ENCODE measurements at places on chromosomes 2 and 18.

- H3K36me3 ChIP-seq: no peaks in the 10 kb centered on the region
- peaks cover 1% of the 10 kb centered on the region for H3K4me1 ChIP-seq
- no peak for DNase-seq
- no peak overlapping the region for H3K4me3 ChIP-seq
These were observed 94.6 kb upstream of the SCG2 start for GRCh38 chr2:223696719-223697118.

GRCh38 chr2:65129286-65129825 lies 550 bp downstream of the RAB1A start:
- peak; percentile 44 for DNase-seq
- peak overlapping the region; percentile 93 for H3K4me3 ChIP-seq
- H3K36me3 ChIP-seq: peaks cover 3% of the 10 kb centered on the region
- peaks cover 33% of the 10 kb centered on the region for H3K4me1 ChIP-seq
- H3K27ac ChIP-seq: peak overlapping the region; percentile 100

- H3K4me3 ChIP-seq: no peak overlapping the region
- H3K27ac ChIP-seq: no peak overlapping the region
- no peaks in the 10 kb centered on the region for H3K36me3 ChIP-seq
- no peak for DNase-seq
These were observed 54.2 kb downstream of the TSN start for GRCh38 chr2:121809607-121810006.

GRCh38 chr2:74525717-74526648 lies at the start of gene DQX1:
Gene DQX1, minus strand, starts transcription at chr2:74526231. Its CDS starts 502 bp downstream, at chr2:74525729.
- no peak within 1 kb of the TSS for H3K27ac ChIP-seq
- peaks cover 13% of the 10 kb centered on the region for H3K4me1 ChIP-seq
- peaks cover 21% of the 10 kb centered on the region for H3K27me3 ChIP-seq
- peaks cover 11% of the 10 kb centered on the region for H3K36me3 ChIP-seq
- peak within 1 kb of the TSS; percentile 44 for H3K4me3 ChIP-seq
- no peak for DNase-seq

- H3K27me3 ChIP-seq: peaks cover 14% of the 10 kb centered on the region
These were observed 1.9 kb downstream of the SCYGR3 start for GRCh38 chr2:227612546-227613271.

GRCh38 chr18:78543201-78543725 lies 436.4 kb upstream of the SALL3 start:
- H3K4me1 ChIP-seq: no peaks in the 10 kb centered on the region
- DNase-seq: no peak
- H3K4me3 ChIP-seq: no peak overlapping the region
- H3K27me3 ChIP-seq: peaks cover 21% of the 10 kb centered on the region
- H3K27ac ChIP-seq: no peak overlapping the region
- H3K36me3 ChIP-seq: no peaks in the 10 kb centered on the region

DNA sequence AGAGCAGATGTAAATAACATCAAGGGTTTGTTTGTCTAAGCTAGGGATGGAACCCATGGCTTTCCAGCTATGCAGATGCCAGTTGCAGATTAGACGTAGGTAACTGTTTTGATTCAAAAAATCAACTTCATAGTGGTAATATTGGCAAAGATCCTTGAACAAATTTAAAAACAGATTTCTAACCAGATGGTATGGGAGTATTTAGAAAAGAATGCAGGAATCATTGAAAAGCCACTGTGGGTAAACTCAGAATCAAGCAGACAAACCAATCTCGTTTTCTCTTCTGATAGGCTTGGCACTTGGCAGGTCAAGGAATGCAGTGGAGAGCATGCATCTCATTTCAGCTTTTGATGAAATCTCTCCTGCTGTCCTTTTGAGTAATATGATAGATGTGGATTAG lies 377.5 kb downstream of the CLIP4 start:
- H3K27ac ChIP-seq: no peak overlapping the region
- DNase-seq: no peak
- H3K27me3 ChIP-seq: peaks cover 16% of the 10 kb centered on the region
- H3K4me1 ChIP-seq: no peaks in the 10 kb centered on the region
- no peak overlapping the region for H3K4me3 ChIP-seq
- no peaks in the 10 kb centered on the region for H3K36me3 ChIP-seq

DNA sequence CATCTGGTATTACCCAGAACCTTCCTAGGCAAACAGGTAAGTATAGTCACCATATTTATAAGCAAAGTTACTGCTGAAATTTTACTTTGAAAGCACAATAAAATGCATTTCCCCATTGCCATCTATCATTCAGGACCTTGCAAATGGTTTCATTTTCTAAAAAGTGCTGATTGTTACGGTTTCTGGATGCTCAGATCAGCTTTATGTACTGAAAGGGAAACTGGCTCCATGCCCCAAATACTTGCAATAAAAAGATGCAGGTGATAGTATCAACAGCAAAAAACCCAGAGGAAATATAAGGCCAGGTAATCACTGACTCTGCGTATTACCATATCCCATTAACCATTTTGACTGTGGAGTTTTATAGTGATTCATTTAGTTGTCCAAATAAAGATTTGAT lies 1150.7 kb upstream of the CRIM1 start:
- H3K4me3 ChIP-seq: no peak overlapping the region
- no peaks in the 10 kb centered on the region for H3K27me3 ChIP-seq
- H3K36me3 ChIP-seq: no peaks in the 10 kb centered on the region
- no peak for DNase-seq
- H3K4me1 ChIP-seq: no peaks in the 10 kb centered on the region

DNA sequence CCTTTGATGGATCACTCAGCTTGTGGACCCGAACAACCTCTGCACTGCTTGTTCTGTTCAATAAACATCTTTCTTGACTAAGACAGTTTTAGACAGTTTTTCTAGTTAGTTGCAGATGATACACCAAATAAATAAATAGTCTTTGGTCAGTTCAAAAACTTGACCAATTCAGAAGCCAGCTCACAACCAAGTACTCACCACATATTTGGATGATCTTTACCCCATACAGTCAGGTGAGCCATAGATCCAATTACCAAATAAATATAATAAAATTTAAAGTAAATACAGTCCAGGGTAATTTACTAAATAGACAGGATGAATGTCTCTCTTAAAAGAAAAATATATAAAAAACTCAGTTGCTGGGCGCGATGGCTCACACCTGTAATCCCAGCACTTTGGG lies 18.2 kb downstream of the SCN3A start:
- DNase-seq: no peak
- H3K36me3 ChIP-seq: no peaks in the 10 kb centered on the region
- no peak overlapping the region for H3K27ac ChIP-seq
- no peak overlapping the region for H3K4me3 ChIP-seq

GRCh38 chr2:219308142-219309101 lies 779 bp downstream of the PTPRN start:
- peak; percentile 82 for DNase-seq
- peaks cover 2% of the 10 kb centered on the region for H3K4me1 ChIP-seq
- peak overlapping the region; percentile 77 for H3K27ac ChIP-seq
- H3K4me3 ChIP-seq: peak overlapping the region; percentile 73
- peaks cover 82% of the 10 kb centered on the region for H3K27me3 ChIP-seq

- H3K4me3 ChIP-seq: no peak overlapping the region
- peaks cover 9% of the 10 kb centered on the region for H3K4me1 ChIP-seq
- H3K27ac ChIP-seq: no peak overlapping the region
- H3K27me3 ChIP-seq: no peaks in the 10 kb centered on the region
These were observed 70.3 kb upstream of the COL5A2 start for GRCh38 chr2:189249901-189250300.

DNA sequence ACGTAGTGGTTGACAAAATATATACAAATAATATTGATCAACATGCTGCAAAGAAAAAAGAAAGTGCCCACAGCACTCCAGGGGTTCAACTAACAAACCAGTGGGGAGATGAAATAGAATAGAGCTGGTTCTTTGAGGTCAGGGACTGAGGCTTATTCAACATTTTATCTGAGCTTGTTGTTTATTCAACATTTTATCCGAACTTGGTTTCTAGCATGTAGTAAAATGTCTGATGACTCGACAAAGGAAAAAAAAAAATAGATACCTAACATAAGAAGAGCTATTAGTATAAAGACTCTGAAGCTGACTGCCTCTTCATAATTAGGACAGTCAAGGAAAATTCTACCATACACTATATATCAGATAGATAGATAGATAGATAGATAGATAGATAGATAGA lies 440.9 kb downstream of the NRXN1 start:
- no peaks in the 10 kb centered on the region for H3K36me3 ChIP-seq
- H3K4me3 ChIP-seq: no peak overlapping the region
- H3K27ac ChIP-seq: no peak overlapping the region
- DNase-seq: no peak
- no peaks in the 10 kb centered on the region for H3K4me1 ChIP-seq

GRCh38 chr2:101476605-101477208 lies 1.8 kb upstream of the RFX8 start:
- H3K4me1 ChIP-seq: no peaks in the 10 kb centered on the region
- H3K27ac ChIP-seq: no peak overlapping the region
- peaks cover 64% of the 10 kb centered on the region for H3K27me3 ChIP-seq
- no peak overlapping the region for H3K4me3 ChIP-seq
- DNase-seq: no peak
- H3K36me3 ChIP-seq: no peaks in the 10 kb centered on the region

- DNase-seq: no peak
- H3K27me3 ChIP-seq: no peaks in the 10 kb centered on the region
- H3K4me1 ChIP-seq: no peaks in the 10 kb centered on the region
These were observed 460.8 kb upstream of the REG3G start for GRCh38 chr2:78564666-78565065.

GRCh38 chr2:16172324-16173175 lies 232.2 kb downstream of the MYCN start:
- peaks cover 3% of the 10 kb centered on the region for H3K27me3 ChIP-seq
- H3K4me1 ChIP-seq: peaks cover 5% of the 10 kb centered on the region
- no peaks in the 10 kb centered on the region for H3K36me3 ChIP-seq
- H3K27ac ChIP-seq: no peak overlapping the region

GRCh38 chr2:2588777-2589176 lies 257.7 kb upstream of the MYT1L start:
- H3K4me3 ChIP-seq: no peak overlapping the region
- DNase-seq: no peak
- no peak overlapping the region for H3K27ac ChIP-seq
- H3K4me1 ChIP-seq: no peaks in the 10 kb centered on the region
- H3K27me3 ChIP-seq: no peaks in the 10 kb centered on the region
- H3K36me3 ChIP-seq: no peaks in the 10 kb centered on the region

GRCh38 chr2:235445116-235445515 lies 48.7 kb upstream of the AGAP1 start:
- H3K4me1 ChIP-seq: peaks cover 3% of the 10 kb centered on the region
- no peaks in the 10 kb centered on the region for H3K27me3 ChIP-seq
- H3K4me3 ChIP-seq: no peak overlapping the region
- H3K36me3 ChIP-seq: no peaks in the 10 kb centered on the region

DNA sequence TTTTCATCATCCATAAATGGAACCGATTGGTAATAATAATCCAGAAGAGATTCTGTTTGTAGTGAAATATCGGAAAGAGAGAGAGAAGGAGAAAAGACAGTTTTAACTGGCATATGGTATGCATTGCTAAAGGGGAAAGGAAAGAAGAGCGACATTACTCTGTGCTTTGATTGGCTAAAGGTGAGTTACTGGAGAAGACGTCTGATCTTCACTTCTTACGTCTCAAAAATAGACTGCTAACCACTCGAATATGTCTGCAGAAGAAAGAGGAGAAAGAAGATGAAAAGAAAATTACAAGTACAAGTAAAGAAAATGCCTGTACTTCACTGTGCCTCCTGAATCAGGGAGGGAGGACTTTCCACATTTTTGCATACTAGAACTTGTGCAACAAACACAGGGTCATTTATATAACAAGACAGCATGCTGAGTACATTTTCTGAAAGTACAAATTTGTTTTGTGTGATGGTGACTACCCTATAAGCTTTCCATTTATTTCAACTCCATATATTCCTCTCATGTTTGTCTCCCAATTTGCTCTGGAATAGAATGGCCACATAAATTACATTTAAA lies 787.2 kb downstream of the RNF144A start:
- no peak overlapping the region for H3K4me3 ChIP-seq
- no peaks in the 10 kb centered on the region for H3K36me3 ChIP-seq

DNA sequence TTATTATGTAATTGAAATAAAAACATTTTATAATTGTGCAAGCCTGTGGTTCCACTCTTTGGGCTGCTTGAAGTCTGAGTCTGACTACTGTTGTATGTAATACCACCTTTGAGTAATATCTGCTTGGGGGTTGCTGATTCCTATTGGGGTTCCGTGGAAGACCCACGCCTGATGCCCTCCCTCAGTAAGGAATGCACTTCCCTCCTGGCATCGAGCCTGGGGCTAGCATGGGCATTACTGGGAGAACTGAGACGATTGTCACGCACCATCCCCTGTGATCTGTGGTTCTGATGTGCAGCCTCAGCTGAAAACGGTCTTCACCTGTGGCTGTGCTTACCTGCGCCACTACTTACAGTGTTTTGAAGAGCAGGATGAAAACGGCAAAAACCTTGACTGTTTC lies 32.7 kb upstream of the RBM44 start:
- no peak for DNase-seq
- H3K27ac ChIP-seq: no peak overlapping the region
- peaks cover 27% of the 10 kb centered on the region for H3K36me3 ChIP-seq
- H3K4me3 ChIP-seq: no peak overlapping the region
- peaks cover 5% of the 10 kb centered on the region for H3K4me1 ChIP-seq

- H3K36me3 ChIP-seq: no peaks in the 10 kb centered on the region
- peaks cover 5% of the 10 kb centered on the region for H3K4me1 ChIP-seq
These were observed 134.2 kb upstream of the SPRED2 start for GRCh38 chr2:65566617-65567016.

- no peaks in the 10 kb centered on the region for H3K27me3 ChIP-seq
- no peak for DNase-seq
- H3K4me1 ChIP-seq: no peaks in the 10 kb centered on the region
- no peak overlapping the region for H3K4me3 ChIP-seq
These were observed 268.0 kb upstream of the LRATD1 start for GRCh38 chr2:14364471-14364870.

DNA sequence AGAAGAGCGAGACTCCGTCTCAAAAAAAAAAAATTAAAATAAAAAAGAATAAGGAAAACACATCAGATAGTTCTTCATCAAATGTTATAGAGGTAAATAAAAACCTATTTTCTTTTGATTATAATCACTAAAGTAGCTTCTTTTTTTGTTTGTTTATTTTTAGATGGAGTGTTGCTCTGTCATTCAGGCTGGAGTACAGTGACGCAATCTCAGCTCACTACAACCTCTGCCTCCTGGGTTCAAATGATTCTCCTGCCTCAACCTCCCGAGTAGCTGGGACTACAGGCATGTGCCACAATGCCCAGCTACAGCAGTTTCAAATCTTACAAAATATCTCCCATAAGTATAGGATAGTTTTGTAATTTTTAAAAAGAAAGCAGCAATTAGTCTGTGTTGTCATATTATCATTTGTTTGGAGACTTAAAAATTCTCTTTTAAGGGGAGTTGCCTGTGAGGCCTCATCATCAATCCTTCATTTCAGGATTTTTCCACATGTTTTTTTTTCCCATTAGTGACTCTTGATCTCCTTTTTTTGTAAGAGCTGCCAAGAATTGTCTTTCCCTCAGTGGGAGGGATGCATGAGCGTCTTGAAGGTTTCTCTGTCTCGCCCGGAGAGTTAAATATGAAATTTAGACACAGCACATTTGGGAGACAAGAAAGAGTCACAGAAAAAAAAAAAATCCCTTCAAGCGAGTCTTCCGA lies 275.9 kb downstream of the CDCA7 start:
- H3K27me3 ChIP-seq: no peaks in the 10 kb centered on the region
- no peak for DNase-seq
- H3K27ac ChIP-seq: no peak overlapping the region
- no peak overlapping the region for H3K4me3 ChIP-seq
- peaks cover 6% of the 10 kb centered on the region for H3K4me1 ChIP-seq

GRCh38 chr2:124250433-124250832 lies 225.3 kb downstream of the CNTNAP5 start:
- H3K36me3 ChIP-seq: no peaks in the 10 kb centered on the region
- no peak for DNase-seq
- H3K27me3 ChIP-seq: no peaks in the 10 kb centered on the region
- H3K4me1 ChIP-seq: peaks cover 37% of the 10 kb centered on the region

- H3K4me1 ChIP-seq: peaks cover 11% of the 10 kb centered on the region
- peaks cover 22% of the 10 kb centered on the region for H3K36me3 ChIP-seq
- H3K27me3 ChIP-seq: no peaks in the 10 kb centered on the region
These were observed 28.5 kb upstream of the NOSTRIN start for GRCh38 chr2:168773719-168774521.
